ENCODE measurements at places on chromosomes 5 and 9. TPM values are rescaled to one million over a fixed set of nuclear protein-coding genes. Genes with fewer than 3 reads are reported as not detected.

The SLC36A2 gene
- 0.04 TPM for polyA plus RNA-seq

The MTMR12 gene
- polyA plus RNA-seq: 31.2 TPM

The HBEGF gene
- polyA plus RNA-seq: 9.0 TPM

The TRIM52 gene
- 37.8 TPM for polyA plus RNA-seq

The FOXD4L4 gene
- polyA plus RNA-seq: not detected

The ANKS6 gene
- 25.7 TPM for polyA plus RNA-seq

The PCDHAC1 gene
- 0.30 TPM for polyA plus RNA-seq

The TPM2 gene
- polyA plus RNA-seq: 168 TPM

The RANBP3L gene
- polyA plus RNA-seq: 2.8 TPM

The SH2D3C gene
- 33.2 TPM for polyA plus RNA-seq

All from right lung (tissue), 10 donors.